Activated T-helper 1 cell treated with anti-CD3 and anti-CD28 coated beads, Interleukin-2, amount 50 U/mL, for 16 hours (primary cell): ENCODE measurements at places on chromosomes 7 and 10.
A peak's percentile ranks its signal among the peaks of the same experiment; 100 is the strongest.

GRCh38 chr7:132575982-132576720 lies at the start of gene PLXNA4:
Gene PLXNA4, minus strand, starts transcription at chr7:132576470. Its CDS starts 67,777 bp downstream, at chr7:132508693.
- DNase-seq: no peak

- peak; percentile 2 for DNase-seq
Observed at GRCh38 chr10:86757113-86757972, 924 bp downstream of the BMPR1A start.

GRCh38 chr7:150325110-150325611 lies 1.8 kb upstream of the ACTR3C start:
- DNase-seq: no peak

DNA sequence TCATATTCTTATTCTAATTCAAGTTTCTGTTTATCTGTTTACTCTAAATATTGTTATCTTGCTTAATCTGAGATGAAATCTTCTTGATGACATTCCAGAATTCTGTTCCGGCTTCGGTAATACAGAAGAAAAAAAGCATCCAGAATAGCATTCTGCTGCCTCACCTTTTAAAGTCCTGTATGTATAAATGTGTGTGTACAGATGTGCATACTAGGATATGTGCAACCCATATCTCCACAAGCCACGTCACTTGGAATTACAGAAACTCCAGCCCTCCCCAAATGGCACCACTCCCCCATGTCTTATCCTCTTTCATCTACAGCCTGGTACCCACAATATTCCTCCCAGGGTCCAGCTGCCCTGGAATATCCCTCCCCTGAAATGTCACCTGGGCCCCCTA lies 27.9 kb upstream of the USP6NL start:
- DNase-seq: no peak

- DNase-seq: no peak
Observed at GRCh38 chr7:151261529-151261928, 13.0 kb upstream of the SMARCD3 start.

- DNase-seq: no peak
Observed at GRCh38 chr10:117539903-117540639, 2.5 kb upstream of the EMX2 start.

DNA sequence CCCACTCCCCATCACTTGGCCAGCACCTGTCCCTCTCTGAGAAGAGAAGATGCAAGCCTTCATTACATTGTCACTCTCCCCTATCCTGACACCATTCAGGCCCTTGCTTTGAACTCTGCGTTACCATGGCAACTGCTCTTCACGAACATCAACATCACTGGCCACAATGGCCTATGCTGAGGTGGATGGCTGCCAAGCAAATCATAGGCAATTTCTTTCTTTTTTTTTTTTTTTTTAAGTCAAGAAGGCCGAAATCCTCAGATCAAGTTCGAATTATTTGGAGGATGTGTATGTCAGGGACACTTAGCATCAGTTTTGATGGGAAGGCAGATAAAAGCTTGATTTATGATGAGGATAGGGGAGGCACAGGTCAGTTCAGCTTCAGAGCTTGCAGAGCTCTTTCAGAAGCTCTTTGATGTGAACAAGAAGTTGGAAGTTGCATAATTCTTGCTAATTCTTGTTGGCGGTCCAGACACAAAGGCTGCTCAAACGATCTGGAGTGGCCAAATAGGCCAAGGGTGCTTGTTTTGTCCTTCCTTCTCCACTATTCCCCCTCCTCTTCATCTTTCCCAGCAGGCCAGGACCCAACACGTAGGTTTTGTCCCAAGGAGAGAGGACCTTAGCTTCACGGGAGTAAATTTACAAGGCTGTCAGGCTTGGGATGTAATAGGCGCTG lies 179.9 kb upstream of the NPVF start:
- DNase-seq: no peak

DNA sequence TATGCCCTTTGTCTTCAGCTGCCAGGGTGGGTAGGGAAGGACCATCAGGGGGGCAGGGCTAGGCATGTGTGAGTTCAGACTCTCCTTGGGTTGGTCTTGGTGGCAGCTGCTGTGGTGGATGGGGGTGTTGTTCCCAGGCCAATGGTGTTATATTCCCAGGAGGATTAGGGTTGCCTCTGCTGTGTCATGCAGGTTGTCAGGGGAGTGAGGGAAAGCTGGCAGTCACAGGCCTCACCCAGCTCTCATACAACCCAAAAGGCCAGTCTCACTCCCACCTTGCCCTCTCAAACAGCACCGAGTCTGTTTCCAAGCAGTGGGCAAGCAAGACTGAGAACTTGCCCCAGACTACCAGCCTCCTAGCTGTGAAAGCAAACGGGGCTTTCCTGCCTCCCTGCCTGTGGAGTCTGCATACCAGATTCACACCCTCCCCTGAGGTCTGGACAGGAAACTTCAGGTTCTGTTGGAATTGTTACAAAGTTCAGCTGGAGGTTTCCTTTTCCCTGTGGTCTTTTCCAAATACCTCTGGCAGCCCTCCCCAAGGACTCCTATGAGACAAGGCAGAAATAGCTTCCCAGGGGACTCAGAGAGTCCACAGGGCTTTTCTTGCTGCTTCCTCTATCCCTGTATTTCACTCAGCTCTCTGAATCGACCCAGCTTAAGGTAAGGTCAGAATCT lies 1.4 kb downstream of the HYAL4 start:
- DNase-seq: no peak

DNA sequence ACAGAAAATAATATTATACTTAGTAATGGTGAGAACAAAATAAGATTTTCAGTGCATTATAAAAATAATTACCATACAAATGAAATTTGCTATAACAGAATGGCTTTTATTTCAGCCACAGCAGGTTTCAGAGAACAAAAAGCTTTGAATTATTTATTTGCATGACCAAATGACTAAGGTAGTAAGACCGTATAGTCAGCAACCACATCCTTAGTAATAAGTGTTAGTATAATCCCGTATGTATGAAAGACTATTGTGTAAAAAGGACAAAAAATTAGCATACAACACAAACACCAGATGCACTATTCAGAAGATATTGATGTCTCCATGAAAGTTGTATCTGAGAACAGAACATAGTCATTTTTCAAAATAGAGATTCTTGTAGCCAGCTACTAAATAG lies 12.2 kb downstream of the PDZD8 start:
- no peak for DNase-seq

GRCh38 chr7:130982160-130982638 lies 248.2 kb upstream of the KLF14 start:
- no peak for DNase-seq

DNA sequence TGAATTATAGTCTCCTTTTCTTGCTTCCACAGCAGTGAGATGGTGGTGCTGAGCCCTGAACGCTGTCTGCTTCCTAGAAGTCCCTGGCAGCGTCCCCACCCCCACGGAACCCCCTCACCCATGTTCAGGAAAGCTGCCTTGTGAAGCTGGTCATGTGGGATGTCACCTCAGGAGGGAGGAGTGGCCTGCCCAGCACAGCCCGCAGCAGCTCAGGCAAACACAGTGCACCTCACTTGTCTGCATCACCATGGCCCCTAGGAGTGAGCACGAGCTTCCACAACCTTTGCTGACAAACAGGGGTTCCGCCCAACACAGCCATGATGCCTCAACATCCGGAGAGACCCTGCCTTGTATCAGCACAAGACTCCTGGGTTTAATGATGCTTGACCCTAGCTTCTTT lies 508.9 kb downstream of the RPS24 start:
- DNase-seq: no peak

GRCh38 chr10:132363921-132364593 lies 32.1 kb downstream of the LRRC27 start:
- DNase-seq: no peak

GRCh38 chr7:20157456-20157855 lies 59.7 kb downstream of the MACC1 start:
- no peak for DNase-seq

GRCh38 chr7:134197345-134197744 lies 70.2 kb downstream of the LRGUK start:
- DNase-seq: no peak

DNA sequence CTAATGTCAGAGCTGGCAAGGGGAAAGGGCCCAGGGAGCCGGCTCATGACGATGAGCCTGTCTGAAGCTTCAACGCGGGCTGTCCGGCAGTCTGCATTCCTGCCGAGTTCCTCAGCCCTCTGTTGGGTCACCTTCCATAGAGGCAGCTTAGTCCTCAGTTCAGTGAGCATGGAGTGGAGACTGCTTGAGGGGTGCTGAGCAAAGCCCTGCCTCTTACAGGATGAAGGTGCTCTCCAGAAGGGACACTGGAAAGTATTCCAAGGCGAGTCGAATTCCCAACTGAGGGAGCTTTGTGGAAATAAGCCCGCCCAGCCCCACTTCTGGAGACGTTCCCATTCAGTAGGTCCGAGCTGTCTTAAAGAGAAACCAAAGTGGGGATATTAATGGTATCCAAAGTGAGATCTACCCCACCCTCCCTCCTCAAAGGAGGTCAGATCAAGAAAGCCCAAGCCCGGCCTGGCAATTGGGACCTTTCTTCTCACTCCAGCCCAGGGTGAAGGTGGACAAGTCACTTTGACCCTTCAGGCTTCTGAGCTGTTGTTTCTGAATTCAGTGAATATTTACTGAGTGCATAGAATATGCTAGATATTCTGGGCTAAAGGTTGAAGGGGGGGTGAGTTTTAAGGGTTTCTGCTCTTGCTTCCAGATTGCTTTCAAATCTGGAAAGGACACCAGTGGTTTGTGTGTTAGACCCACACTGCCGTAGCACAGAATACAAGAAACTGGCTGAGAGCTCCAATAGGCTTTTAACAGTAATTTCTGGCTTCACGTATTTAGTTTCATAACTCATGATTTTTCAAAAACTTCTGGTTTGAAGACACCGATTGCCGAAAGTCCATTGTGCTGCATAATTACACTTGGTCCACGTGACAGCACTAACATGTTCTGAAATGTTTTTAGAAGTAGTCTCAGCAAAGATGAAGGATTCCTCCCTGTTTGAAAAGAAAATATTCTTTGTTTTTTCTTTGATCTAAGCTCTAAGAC lies 3.5 kb downstream of the EGFR start:
- DNase-seq: no peak

DNA sequence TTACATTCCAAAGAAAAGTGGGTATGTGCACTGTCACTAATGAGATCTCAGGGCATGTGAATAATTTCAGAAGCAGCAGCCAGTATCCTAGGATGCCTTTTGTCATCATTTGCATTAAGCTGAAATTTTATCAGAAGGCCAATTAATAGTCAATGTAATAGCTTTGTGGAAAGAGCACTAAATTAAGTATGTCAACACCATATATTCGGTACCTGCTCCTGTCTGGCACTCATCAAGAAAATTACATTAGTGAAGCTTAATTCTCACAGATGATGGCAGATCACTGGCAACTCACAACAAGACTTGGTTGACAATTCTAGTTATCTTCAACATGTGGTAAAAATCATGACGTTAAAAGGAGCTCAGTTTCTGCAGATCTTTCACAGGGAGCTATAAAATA lies 271.4 kb downstream of the PARD3 start:
- DNase-seq: no peak

DNA sequence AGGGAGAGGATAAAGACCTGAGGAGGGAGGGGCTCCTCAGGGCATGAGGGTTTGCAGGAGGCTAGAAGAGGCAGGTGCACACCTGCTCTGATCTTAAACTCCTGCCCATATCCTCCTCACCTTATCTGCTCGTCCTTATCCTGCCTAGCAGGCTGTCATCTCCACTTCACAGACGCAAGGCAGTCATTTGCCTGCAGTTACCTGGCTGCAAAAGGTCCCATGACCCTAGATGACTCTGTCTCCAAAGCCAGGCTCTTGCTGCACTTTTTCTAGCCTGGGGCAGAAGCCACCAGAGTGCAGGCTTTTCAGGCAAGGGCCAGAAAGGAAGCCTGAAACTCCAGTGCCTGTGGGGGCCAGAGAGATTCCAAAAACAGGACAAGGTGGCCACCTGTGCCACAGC lies 1.7 kb upstream of the ZNF853 start:
- no peak for DNase-seq

DNA sequence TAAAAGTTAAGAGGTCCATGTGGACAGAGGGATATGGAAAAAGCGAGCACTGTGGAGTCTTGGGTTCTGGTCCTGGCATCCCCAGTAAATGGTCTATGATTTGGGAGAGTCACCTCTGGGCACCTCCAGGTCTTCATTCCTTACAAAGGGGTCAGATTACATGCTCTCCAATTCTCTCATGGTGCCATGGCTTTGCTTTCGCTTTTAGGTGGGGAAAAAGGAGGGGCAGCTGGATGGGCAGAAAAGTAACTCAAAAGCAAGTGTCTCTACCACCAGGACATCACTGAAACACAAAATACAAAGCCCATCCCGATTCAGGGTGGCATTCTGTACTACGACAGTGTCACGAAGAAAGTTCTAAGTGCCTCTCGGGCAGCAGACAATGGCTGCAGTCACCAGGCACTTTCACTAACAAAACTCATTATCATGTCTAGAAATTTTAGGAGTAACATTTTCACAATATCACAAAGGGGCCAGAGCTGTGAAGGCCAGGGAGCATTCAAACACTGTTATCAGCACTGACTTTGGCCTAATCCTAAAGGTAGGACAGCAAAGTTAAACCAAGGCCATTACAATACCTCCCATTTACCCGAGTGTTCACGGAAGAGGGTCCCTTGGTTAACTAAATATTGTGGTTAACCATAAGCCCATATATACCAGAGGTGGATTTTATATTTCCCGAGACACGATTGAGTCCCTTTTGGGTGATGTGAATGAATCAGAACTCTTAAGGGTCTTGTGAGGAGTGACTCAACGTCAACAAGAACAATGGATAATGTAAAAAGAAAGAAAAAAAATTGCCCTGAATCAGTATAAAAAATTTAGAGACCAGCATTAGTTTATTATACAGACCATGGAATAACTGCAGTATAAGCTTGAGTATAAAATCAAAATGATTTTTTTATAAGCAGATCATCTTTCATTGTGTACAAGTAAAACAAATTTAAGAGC lies 2.5 kb downstream of the PSAP start:
- DNase-seq: no peak

DNA sequence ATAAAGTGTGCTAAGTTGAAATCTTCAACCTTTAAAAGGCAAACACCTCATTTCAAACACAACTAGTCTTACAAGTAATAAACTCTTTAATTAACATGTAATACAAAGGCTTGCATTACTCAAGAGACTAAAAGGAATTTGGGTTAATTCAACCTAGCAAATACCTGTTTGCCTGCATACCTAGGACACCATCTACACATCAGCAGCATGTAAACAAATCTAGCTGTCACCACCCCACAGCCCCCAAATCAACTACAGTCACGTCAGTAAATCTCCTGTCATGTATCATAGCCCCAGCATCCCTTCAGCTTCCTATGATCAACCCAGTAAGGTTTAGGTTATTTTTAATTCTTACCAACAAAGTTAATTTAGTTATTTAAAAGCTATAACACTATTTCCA lies 33.5 kb downstream of the ZNF800 start:
- no peak for DNase-seq

DNA sequence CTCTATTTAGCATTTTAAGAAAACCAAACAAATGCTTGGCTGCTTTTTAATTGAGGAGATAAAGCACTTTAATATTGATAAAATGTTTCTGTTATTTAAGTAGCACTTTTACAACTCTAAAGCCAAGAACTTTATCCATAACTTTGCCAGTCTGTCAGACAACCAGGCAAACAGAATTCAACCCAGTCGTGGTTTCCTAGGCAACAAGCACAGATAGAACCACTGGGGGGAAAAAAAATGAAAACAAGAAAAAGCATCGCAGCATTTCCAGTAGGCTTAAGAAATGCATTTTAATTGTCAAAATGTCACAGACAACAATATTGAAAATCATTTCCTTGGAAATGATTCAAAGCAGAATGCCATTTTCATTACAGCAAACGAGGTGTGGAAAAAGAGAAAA lies 323.4 kb downstream of the PARD3 start:
- DNase-seq: no peak

- DNase-seq: no peak
Observed at GRCh38 chr7:148253629-148254028, 336.9 kb upstream of the C7orf33 start.

- DNase-seq: no peak
Observed at GRCh38 chr10:25683344-25683743, 250.7 kb upstream of the MYO3A start.
